ENCODE measurements at places on chromosomes 7 and 10.
A peak's percentile ranks its signal among the peaks of the same experiment; 100 is the strongest.

GRCh38 chr10:129945526-129945925 is 18.5 kb downstream of the EBF3 start:
- DNase-seq: no peak

DNA sequence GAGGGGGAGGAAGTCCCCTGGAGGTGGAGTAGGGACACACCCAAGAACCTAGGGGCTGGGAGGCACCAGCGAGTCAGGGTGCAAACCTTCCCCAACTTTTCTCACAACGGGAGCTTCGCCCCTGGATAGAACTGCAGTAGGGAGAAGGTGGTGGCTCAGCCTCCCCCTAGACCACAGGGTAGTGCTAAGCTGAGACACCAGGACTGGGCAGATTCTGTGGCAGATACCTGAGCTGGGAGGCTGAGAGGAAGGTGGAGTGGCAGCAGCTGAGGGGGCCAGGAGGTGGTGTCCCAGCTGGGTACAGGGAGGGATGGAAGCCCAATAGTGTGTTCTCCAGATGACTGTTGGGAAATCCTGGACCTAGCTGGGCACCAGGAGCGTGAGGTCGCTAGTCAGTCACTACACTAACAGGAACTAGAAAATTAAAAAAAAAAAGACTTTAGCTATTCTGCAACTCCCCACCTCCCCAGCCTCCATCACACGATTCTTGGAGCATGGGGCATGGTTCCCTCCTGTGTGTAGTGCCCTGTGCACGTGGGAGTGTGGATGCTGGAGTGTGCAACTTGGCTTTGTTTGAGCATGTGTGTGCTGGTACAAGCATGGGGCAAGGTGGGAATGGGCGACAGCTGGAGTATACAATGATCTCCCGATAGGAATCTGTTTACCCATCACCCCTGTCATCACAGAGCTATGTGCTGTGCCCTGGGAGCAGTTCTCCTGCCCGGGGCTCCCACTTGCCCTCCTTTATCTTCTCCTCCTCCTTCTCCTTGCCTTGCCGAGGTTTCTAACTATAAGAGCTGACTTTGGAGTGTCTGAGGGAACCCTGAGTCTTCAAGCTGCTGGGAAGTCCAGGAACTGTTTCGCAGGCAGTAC is 8.8 kb upstream of the TRPV6 start:
- no peak for DNase-seq

DNA sequence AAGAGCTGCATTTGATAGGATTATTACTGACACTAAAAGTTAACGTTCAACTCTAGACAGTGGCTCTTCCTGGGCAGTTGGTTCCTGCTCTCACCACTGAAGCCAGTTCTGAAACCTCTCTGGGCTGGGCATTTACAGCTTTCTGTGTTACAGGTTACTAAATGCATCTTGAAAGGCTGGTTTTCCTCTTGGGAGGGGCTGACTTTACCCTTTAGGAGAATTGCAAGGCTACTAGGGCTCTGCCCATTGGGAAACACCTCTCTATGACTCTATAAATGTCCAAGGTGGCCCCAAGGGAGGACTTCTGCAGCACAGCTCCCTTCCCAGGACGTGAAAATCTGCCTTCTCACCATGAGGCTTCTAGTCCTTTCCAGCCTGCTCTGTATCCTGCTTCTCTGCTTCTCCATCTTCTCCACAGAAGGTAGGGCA is at the start of gene GPR15LG:
Gene GPR15LG, plus strand, starts transcription at position 301 of the 429 bp plus-strand sequence. Its CDS starts 51 bp downstream, at position 352.
- DNase-seq: no peak

DNA sequence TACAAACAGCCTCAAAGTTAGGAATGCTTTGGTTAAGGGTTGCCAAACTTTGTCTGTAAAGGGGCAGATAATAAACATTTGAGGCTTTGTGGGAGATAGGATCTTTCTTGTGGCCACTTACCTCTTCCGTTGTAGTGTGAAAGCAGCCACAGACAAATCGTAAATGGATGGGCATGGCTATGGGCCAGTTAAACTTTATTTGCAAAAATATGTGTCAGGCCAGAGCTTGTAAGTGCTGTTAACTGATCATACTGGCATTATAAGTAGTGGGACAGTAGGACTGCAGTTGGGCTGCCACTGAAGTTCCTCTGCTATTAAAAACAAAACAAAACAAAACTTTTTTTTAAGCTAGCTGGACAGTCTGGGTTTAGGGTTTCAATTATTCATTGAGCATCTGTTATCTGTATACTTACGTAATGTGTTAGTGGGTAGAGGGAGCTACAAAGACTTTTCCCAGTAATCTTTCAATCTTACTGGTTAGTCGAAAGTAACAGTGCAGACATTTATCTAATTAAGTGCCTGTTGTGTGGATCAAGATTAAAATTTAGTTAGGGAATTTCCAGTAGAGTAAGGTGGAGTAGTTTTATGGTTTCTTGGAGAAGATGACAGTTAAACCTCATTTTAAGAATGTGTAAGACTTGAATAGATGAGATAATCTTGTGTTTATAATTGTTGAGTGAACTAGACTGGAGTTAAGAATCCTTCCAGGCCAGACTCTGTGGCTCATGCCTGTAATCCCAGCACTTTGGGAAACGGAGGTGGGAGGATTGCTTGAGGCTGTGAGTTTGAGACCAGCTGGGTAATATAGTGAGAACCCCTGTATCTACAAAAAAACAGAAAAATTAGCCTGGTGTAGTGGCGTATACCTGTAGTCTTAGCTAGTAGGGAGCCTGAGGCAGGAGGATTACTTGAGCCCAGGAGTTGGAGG is 100.1 kb downstream of the BTRC start:
- DNase-seq: no peak

- no peak for DNase-seq
Observed at GRCh38 chr10:78413076-78414055, 379.7 kb downstream of the RPS24 start.

DNA sequence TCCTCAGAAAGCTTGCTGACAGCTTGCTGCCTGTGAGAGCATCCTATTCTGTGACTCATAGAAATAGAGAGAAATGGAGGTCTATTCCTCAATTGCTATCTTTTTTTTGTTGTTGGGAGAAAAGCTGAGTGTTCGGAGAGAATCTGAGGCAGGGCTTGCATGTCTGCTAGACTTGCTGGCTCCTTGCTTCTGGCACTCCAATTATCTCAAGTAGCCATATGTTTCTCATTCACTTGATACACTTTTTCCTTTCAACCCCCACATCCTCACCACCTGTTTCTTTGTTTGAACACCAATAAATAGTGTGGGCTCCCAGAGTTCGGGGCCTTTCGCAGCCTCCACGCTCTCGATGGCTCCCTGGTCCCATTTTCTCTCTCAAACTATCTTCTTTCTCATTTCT is 172.2 kb downstream of the SH2D4B start:
- no peak for DNase-seq

GRCh38 chr10:76945166-76945565 is 692.4 kb downstream of the KCNMA1 start:
- no peak for DNase-seq

GRCh38 chr7:152115021-152115718 is 89.7 kb downstream of the GALNT11 start:
- DNase-seq: no peak

GRCh38 chr7:42095791-42096190 is 141.2 kb downstream of the GLI3 start:
- DNase-seq: no peak

DNA sequence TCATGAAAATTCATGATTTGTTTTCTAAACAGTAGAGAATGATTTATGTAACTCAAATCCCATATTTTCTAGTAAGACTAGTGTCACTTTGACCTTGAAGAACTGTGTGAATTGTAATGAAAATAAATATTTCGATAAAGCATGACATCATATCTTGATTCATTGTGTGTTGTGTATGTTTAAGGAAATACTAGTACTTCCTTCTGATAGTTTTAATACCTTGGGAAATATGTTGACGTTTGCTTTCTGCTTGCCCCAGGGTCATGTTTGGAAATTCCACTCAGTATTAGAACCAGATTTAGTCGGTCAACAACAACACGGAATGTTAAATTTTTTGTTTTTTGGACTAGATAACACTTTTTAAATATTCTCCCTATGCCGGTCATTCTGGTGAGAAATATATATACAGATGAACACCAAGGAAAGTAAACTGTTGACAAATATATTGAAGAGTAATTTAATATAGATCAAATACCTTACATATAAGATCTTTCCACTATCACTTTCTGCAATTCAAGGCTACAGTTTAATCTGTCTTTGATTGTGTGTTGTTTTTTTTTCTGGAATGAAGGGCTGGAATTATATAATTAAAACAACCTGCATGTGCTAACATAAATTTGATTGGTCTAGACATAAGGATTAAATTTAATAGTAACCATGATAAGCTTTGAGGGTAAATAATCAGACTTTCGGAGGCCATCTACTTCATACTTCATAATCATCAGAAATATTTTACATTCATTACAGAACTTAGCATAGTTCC is 126.2 kb downstream of the MDFIC start:
- DNase-seq: no peak

- DNase-seq: no peak
Observed at GRCh38 chr7:67361150-67361549, 364.5 kb downstream of the TYW1 start.

- DNase-seq: peak; percentile 23
Observed at GRCh38 chr7:87058744-87059524, 520 bp downstream of the ELAPOR2 start.

- DNase-seq: no peak
Observed at GRCh38 chr10:27949528-27950241, 49.2 kb downstream of the ODAD2 start.

DNA sequence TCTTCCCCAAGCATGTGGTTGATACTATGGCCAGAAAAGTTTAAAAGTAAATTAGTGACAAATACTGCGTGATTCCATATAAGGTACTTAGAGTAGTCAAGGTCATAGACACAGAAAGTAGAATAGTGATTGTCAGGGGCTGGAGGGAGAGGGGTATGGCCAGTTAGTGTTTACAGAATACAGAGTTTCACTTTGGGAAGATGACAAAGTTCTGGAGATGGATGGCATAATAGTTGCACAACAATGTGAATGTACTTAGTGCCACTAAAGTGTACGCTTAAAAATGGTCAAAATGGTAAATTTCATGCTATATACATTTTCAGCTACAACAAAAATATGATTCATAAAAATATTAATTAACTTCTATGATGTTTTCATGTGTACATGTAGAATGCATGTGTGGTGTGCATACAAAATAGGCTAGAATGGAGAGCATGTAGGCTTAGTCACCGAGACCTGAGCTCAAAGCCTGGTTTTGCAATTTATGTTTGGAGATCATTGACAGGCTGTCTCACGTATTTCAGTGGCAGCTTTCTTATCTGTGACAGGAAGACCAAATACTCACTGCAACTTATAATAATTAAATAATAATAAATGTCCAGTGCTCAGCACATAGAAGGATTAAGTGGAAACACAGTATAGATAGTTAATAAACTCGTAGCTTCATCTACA is 625.6 kb downstream of the SUGCT start:
- DNase-seq: no peak

- DNase-seq: no peak
Observed at GRCh38 chr10:103616705-103617601, 123.4 kb downstream of the NEURL1 start.

DNA sequence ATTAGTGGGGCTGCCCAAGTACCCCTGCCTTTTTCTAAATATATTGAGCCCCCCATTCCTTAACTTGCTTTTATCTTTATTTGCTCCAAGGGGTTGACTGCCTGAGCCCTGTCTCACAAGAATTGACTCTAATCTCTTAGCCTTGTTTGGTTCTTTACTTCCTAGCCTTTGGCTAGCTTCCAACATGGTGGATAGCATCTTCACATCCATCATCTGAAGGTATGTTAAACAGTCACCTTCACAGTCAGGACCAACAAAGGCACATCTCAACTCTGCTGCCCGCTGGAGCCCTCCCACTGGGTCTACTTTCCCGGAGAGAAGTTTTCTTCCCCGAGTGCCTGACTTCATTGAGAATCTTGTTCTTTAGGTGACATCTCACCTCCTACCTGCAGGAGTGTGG is 329.5 kb downstream of the GPR158 start:
- DNase-seq: no peak

Data from activated naive CD4-positive, alpha-beta T cell treated with anti-CD3 and anti-CD28 coated beads, Interleukin-2, amount 50 U/mL, for 16 hours (primary cell).